NCI-H187 treated with DMSO at 0.1 percent for 48 hours (cell line): ENCODE measurements at places on chromosomes 5 and 9.

DNA sequence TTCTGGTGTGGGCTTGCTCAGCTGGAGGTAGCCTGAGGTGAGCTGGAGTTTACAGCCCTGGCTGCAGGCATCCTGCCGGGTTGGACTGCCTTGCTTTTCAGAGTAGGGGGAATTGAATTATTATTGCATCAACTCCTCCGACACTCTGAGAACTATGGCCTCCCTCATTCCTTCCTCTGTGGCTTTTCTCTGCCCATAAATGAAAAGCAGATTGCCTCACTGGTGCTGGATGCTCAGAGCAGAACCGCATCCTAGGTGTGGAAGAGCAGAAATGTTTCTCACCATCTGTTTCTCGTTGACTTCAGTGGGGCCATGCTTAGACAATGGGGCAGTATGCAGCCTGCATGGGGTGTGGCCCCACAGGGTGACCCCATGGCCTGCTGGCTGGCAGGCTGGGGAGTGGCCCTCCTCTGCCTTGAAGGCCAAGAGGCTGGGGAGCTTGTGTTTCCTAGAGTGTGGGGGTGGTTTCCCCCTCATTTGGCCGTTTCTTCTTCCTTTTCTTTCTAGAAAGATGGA, 27.3 kb upstream of the TGFBI start:
- DNase-seq, result no peak

DNA sequence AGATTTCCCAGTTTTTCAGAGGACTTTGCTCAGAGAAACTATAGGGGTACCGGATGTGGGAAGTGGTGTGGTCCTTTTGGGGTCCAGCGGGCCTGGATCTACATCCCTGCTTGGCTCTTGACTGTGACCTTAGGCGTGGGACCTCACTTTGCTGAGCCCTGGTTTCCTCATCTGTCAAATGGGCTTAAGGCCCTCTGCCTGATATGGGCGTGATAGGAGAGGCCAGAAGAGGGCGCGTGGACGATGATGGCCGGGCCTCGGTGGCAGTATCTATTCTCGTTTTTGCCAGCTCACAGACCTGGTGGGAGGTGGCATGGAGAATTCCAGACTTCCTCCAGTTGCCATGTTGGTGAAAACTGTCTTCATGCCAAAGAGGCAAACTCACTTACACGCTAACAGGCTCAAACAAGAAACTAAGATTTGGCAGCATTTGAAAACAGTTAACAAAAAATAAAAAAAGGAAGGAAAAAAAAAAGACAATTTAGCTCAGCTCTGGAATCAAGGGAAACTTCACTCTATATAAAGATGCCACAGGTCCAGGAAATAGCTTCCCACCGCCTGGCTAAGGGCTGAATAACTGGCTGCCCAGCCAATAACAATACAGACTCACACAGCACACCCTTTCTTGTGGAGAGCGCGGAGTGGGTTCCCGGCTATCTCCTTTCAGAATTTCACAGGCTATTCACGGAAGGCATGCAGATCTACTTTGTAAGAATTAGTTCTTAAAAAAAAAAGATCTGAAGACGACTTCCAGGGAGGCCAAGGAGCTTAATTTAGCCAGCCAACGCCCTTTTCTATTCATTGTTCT, 1.7 kb downstream of the SH3PXD2B start:
- no peak for DNase-seq

DNA sequence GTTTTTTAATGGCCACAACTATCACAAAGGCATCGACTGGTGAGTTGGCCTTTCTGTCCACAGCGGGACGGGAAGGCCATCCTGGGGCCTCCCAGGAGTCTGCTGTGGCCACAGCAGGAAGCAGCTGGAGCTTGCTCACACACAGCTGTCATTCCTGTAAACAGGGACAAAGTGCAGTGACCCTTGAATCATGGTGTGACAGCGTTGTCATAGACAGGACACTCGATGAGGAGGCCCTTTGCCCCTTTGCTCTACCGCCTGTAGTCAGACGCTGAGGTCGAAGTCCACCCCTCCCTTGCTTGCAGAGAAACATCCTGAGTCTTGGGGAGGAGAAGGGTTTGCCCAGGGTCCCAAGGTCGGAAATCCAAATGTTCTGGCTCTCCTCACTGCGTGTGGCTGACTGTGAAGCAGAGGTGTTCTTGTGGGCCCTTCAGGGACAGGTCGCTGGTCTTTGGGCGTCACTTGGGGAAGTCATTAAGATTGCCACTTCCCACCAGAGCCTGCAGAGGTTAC, 35.1 kb downstream of the NDST1 start:
- DNase-seq, result no peak

- no peak for DNase-seq
Observed at GRCh38 chr9:5872511-5872910, 18.2 kb upstream of the MLANA start.

DNA sequence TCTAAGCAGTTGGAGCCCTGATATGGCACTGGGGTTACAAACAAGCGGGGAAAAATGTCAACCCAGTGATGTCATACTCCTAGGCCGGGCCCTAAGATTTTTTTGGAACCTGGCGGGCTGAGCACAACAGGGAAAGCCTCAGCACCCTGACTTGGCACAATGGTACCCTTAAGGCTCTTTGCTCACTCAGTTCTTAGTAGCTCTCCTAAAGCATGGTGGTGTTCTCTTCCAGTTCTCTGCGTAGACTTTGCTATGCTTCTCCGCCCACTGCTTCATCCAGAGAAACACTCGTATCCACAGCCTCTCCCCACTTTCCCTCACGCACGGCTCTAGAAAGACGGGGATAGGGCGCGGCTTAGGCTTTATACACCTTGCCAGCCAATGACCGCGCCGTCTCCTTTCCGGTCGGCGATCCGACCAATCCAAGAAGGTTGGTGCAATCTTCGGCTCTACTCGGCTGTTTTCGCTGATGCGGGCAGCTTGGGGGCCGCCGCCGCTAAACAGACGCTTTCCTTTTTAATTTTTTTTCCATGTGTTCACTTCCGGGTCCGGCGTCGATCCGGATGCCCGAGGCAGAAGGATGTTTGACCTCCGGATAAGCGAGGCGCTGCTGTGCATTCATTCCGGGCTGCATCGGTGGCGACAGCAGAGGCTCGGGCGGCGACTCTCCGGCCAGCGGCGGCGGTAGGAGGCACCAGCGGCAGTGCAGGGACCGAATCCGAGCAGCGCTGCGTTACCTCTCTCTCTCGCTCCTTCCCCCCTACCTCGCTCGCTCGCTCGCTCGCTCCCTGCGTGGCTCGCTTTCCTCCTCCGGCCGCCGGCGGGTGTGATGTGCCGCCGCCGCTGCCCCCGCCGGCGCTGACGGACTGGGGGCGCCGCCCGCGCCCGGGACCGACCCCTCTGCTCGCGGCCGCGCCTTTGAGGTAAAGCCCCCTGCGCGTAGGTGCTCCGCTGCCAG, at the start of gene CSNK1G3:
TSS of gene CSNK1G3 (plus strand) at position 530 of the 958 bp plus-strand sequence. CDS start 33,487 bp downstream, outside the sequence.
- peak; percentile 70 for DNase-seq

DNA sequence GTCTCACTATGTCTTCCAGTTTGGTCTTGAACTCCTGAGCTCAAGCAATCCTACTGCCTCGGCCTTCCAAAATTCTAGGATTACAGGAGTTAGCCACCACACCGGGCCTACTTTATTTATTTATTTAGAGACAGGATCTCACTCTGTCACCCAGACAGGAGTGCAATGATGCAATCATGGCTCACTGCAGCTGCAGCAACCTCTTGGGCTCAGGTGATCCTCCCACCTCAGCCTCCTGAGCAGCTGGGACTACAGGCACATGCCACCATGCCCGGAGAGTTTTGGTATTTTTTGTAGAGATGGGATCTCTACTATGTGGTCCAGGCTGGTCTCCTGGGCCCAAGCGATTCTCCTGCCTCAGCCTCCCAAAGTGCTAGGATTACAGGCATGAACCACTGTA, 32.8 kb downstream of the PHAX start:
- no peak for DNase-seq

- no peak for DNase-seq
Observed at GRCh38 chr9:109883623-109884022, 103.6 kb downstream of the PALM2AKAP2 start.

GRCh38 chr9:94913550-94913949, 187.1 kb downstream of the AOPEP start:
- no peak for DNase-seq

DNA sequence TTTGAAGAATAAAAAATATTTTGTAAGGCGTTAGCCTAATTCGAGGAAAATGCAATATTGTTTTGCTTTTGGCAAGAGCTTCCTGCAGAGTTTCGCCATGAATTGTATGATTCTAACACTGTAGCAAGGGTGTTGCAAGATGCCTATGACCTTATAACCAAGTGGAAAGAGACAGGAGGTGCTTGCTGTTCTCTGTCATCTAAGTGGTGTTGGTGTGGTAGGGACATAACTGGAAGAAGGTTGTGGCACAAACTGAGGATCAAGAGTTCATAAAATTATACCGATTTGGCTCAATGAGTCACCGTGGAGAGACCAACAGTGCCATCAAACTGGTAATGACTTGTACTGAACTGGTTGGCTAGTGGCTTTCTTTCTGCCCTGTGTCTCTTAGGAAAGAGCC, 6.3 kb downstream of the STC2 start:
- DNase-seq, result no peak
